ENCODE measurements at places on chromosomes 7 and 10.

DNA sequence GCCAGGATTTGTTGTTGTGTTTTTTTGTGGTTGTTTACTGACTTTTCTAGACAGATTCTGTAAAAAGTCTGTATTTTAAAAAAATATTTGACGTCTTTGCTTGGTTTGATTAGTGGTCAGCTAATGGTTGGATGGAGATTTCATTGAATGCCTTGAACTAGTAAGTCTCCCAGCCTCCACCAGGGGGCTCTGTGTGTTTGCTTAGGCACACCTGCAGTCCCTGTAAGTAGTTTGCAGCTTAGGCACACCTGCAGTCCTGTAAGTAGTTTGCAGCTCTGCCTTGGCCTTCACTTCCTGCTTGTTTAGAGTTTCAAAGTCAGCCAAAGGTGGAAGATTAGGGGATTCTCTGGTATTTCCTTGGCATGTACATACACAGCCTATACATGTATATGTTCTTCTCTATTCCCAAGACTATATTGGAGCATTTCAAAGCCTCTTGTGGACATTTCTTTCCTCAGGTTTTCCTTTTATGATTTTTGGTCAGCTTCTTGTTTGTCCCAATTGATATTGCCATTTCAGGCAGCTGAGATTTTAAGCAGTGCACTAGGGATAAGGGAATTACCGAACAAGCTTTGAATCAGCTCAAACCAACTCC is 101.6 kb downstream of the CCSER2 start:
- peak; percentile 94 for DNase-seq

- peak; percentile 13 for DNase-seq
These were observed 20.0 kb upstream of the GALNTL5 start for GRCh38 chr7:151936207-151936606.

- DNase-seq, result no peak
These were observed 21.5 kb downstream of the ASB13 start for GRCh38 chr10:5644930-5645329.

GRCh38 chr10:85222300-85222699 is 893.9 kb downstream of the CCSER2 start:
- no peak for DNase-seq

- DNase-seq, result no peak
These were observed 8.8 kb upstream of the FZD8 start for GRCh38 chr10:35650894-35651293.
